Activated CD4-positive, CD25-positive, alpha-beta regulatory T cell treated with anti-CD3 and anti-CD28 coated beads, Interleukin-2, amount 50 U/mL, for 72 hours (primary cell): ENCODE measurements at places on chromosomes 2 and 18.

DNA sequence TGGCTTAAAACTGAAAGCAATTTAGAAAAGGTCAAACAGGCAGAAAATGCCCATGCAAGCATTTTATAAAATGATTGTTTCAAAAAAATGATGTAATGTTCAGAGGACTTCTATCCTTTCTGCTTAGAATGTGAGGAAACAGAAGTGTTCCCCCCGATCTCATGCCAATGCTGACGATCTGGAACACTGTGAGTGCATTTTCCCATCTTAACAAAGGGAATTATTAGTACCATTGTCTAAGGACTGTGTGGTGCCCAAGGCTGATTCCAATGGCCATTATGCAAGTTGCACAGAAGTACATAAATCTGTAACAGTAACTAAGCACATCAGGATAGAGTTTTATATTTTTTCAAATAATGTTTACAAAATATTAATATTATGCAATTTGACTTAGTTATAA lies 185.3 kb downstream of the MYT1L start:
- DNase-seq = no peak

- DNase-seq = no peak
Measured at GRCh38 chr2:168198476-168199207, 48.8 kb downstream of the STK39 start.

- no peak for DNase-seq
Measured at GRCh38 chr2:233062451-233062850, 2.3 kb downstream of the INPP5D start.

- DNase-seq = no peak
Measured at GRCh38 chr2:12010059-12010458, 263.6 kb downstream of the LPIN1 start.

GRCh38 chr2:206477296-206477695 lies 34.0 kb downstream of the ADAM23 start:
- DNase-seq = no peak

GRCh38 chr2:172179045-172179701 lies 76.5 kb upstream of the DLX2 start:
- no peak for DNase-seq
